Mesendoderm (in vitro differentiated cells): ENCODE measurements at places on chromosomes 12 and 14.
A peak's percentile ranks its signal among the peaks of the same experiment; 100 is the strongest.

GRCh38 chr12:6154730-6155459, 30.4 kb upstream of the VWF start:
- DNase-seq = no peak

DNA sequence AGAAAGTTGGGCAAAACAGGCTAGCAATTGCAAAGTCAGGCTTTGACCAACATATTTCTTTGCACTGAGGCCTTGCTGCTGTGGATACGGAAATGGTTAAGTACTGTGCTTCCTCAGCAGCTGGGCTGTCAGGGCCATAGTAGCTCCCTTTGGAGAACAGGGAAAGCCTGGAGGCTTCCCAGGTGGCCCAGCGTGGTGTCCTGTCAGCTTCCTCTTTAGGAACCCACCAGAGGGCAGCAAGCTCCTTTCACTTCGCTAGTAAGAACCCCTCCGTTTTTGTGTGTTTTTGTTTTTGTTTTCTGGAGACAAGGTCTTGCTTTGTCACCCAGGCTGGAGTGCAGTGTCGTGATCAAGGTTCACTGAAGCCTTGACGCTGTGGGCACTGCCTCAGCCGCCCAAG, 1.7 kb upstream of the CFAP251 start:
- DNase-seq = no peak

DNA sequence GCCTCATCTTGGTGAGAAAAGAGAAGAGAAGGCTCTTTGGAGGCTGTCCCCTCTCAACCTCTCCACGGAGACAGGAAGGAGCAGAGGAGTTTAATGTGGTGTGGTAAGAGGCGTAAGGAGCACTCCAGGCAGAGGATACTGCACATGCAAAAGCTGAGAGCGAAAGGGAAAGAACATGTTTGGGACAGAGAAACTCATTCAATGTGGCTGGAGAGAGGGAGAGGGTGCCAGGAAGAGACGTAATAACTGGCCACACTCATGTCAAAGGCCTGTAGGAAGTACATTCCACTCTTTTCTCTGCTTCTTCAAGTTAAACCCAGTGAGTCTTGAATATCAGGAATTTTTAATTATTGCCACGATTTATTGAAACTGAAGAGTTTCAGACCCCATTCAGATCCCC, 12.0 kb downstream of the VDR start:
- no peak for DNase-seq

- DNase-seq = no peak
Measured at GRCh38 chr14:72788255-72788654, 105.6 kb downstream of the DPF3 start.

- DNase-seq = peak; percentile 50
Measured at GRCh38 chr14:65704850-65705249, 292.3 kb downstream of the FUT8 start.

- peak; percentile 45 for DNase-seq
Measured at GRCh38 chr12:78555802-78556201, 308.8 kb upstream of the SYT1 start.

DNA sequence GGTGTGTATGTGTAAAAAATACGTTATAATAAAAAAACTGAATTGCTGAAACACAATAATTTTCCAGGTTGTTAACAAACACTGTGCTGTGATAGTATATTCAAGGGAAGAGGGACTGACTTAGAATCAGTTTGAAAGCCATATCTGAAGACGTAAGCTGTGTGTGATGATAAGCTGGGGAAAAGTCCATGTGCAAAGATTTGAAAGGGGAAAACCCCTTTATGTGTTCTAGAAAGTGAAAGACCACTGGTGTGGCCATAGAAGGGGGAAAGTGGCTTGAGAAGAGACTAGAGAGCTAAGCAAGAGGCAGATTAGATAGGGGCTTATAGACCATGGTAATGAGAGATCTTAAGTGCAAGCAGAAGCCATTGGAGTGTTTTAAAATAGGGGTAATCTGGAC, 195.9 kb upstream of the GZMB start:
- no peak for DNase-seq

- DNase-seq = peak; percentile 34
Measured at GRCh38 chr12:78870539-78870938, 6.0 kb downstream of the SYT1 start.

DNA sequence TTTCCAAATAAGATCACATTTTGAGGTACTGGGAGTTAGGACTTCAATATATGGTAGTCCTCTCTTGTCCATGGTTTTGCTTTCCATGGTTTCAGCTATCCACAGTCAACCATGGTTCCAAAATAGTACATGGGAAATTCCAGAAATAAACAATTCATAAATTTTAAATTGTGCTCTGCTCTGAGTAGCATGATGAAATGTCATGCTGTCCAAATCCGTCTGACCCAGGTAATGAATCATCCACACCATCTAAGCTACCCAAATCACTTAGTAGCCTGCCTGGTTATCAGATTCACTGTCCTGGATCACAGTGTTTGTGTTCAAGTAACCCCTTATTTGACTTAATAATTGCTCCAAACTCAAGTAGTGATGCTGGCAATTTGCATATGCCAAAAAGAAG, 197.9 kb downstream of the TMTC3 start:
- DNase-seq = no peak

DNA sequence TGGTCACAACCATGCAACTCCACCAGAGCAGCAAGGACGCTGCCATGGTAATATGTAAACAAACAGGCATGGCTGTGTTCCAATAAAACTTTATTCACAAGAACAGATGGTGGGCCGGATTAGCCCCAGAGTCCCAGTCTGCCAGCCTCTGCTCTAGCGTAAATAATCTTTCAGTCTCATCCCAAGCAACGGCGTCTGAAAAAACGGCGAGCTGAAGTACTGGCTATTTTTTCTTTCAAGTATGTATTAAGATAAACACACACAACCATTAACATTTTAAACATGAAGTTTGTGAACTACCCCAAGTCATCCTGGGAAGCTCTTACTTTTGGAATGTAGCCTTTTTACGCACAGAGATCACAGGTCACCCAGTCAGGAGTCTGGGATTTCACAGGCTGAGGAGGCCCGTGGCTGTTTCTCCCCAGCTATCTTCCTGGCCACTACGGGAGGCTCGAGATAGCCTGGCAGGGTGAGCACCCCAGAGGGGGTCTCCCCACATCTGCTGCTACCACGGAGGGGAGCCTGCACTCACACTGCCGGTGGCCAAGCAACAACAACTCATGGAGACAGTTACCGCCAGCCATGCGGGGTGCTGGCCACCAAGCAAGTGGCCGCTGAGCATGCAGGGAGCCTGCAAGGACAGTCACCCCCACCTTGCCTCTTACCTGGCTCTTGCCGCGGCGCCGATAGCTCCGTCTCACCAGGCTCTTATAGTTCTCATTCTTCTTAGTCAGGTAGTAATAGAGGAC, 124.6 kb downstream of the RFLNA start:
- peak; percentile 48 for DNase-seq

GRCh38 chr12:96057986-96058553, 22.7 kb upstream of the LTA4H start:
- DNase-seq = no peak

- DNase-seq = peak; percentile 81
Measured at GRCh38 chr14:61695695-61696527, 598 bp downstream of the HIF1A start.

- DNase-seq = no peak
Measured at GRCh38 chr12:42695490-42695995, 106.0 kb upstream of the PRICKLE1 start.

GRCh38 chr14:24131549-24131966, 1.1 kb downstream of the FITM1 start:
- no peak for DNase-seq

GRCh38 chr12:124279315-124279714, 15.6 kb upstream of the RFLNA start:
- DNase-seq = no peak
